ENCODE measurements at places on chromosomes 12 and 14. TPM values are rescaled to one million over a fixed set of nuclear protein-coding genes. Genes with fewer than 3 reads are reported as not detected.

The IL31 gene
- total RNA-seq = not detected

The CCND2 gene
- 206 TPM for total RNA-seq

The SYCP3 gene
- 0.27 TPM for total RNA-seq

The FGF23 gene
- total RNA-seq = not detected

All from CD4-positive, CD25-positive, alpha-beta regulatory T cell (primary cell).